Fibroblast of skin of scalp (primary cell): ENCODE measurements at places on chromosomes 7 and 10.

GRCh38 chr10:72659694-72660093, 32.2 kb upstream of the MCU start:
- no peak for DNase-seq

DNA sequence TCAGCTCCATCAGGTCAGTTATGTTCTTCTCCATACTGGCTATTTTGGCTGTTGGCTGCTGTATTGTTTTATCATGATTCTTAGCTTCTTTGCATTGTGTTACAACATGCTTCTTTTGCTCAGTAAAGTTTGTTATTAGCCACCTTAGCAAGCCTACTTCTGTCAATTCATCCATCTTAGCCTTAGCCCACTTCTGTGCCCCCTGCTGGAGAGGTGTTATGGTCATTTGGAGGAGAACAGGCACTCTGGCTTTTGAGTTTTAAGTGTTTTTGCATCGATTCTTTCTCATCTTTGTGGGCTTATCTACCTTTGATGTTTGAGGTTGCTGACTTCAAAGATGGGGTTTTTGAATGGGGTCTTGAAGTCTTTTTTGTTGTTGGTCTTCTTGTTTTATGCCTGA, 204.6 kb upstream of the FOXP2 start:
- DNase-seq = no peak

DNA sequence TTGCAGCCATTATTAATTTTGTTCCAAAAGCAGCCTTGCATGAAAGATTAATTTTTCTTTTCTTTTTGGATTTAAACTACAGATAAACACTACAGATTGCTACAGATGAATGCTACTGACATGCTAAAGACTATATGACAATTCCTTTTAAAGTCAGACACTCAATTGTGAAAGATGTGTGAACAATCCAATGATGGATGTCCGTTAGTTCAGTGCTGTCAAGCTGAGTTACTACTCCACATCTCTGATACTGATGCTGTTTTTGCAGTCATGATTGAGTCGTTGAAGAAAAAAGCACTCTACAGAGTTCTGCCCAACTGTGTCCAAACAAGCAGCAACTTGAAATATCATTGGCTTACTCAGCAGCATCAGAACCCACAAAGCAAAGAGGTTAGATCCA, 146.8 kb downstream of the OTUD1 start:
- no peak for DNase-seq

DNA sequence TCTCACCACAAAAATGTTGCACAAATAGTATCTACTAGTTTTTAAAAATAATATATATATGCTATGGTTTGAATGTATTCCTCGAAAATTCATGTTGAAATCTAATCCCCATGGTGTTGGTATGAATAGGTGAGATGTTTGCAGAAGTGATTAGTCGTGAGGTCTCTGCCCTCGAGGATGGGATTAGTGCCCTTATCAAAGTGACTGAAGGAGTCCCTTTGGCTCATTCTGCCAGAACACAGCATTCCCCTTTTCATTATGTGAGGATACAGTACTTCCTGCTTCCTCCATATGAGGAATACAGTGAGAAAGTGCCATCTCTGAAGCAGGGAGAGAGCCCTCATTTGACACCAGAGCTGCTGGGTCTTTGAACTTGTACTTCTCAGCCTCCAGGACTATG, 777.5 kb upstream of the LRRTM3 start:
- DNase-seq = no peak

GRCh38 chr7:27605283-27605682, 57.4 kb downstream of the HIBADH start:
- DNase-seq = no peak

DNA sequence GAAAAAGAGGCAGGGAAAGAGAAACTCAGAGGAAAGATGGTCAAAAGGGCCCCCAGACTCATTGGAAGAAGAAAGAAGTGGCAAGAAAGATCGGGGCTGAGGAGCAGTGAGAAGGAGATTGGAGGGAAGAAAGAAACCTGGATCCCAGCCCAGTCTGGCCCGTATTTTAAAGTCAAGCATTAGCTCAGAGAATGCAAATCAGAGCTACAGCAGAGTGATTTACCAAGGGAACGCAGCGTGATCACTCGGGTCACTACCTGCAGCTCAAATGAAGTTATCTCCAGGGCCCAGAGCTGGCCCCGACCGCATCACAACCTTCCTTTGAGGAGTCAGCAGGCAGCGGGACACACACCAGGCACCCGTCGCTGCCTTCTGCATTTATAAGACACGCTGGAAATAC, 72.8 kb downstream of the CARD11 start:
- DNase-seq = no peak

DNA sequence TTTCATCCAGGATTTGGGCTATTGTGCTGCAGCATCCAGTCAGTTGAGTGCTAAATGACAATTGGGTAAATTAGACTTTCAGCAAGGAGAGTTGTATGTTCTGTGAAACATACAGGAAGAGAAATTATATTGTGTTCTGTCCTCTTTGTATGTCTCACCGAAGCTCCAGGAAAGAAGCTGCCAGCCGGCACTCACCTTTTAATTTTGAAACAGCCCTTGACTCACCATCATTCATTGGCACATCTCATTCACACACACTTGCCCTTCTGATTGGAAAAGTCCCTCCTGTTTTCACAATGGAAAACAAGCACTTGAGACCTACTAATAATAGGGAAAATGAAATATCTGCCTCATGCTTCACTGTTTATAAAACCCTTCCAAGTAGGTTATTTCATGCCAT, 495.6 kb downstream of the RPS24 start:
- DNase-seq = no peak

- no peak for DNase-seq
Observed at GRCh38 chr7:42753811-42754363, 158.0 kb downstream of the C7orf25 start.

DNA sequence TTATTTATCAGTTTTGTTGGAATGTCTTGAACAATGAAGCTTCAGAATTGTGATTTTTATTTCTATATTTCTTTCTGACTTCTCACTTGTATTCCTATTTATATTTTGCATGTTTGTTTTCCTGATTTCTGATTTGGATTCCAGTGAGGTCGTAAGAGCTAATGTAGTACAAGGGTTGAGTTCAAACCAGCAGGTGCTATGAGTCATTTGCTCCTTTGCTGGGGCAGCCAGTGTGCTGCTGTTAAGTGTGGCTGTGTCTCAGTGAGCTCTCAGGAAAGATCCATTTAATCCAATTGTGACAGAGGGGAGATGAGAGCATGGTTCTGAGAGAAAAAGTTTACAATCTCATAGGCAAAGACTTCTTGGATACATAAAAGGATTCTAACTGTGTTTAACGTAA, 48.6 kb downstream of the MCU start:
- DNase-seq = no peak

DNA sequence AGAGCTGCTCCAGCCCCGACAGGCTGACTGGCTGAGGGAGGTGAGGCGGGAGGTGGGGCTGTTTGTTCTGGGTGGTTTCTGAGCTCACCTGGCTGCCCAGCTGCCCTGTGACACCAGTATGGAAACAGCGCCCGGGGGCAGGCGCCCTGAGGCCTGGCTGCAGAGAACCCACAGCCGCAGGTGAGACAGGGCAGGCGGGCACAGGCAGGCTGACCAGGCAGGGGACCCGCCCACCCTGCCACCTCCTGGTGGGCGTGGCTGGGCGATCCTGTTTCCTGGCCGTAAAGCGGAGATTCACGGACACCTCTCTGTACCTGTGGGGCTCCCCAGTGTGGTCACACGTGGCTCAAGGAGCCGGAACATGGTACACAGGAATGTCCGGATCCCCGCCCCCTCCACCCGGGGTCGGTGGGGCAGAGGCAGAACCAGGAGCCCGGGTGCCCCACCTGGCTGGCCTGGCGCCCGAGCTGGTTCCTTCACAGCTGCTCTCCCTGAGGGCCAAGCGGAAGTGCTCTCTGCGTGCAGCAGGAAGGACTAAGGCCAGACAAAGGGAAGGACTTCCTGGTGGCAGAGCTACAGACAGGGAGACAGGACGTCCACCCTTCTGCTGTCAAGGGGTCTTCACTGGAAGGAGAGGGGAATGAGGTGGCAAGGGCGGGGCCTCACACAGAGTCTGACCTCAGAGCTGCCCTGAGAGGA, 3.9 kb downstream of the MICALL2 start:
- no peak for DNase-seq

GRCh38 chr7:96887426-96887825, 117.9 kb upstream of the DLX6 start:
- peak; percentile 7 for DNase-seq

GRCh38 chr10:33556620-33557019, 222.2 kb upstream of the NRP1 start:
- DNase-seq = no peak

DNA sequence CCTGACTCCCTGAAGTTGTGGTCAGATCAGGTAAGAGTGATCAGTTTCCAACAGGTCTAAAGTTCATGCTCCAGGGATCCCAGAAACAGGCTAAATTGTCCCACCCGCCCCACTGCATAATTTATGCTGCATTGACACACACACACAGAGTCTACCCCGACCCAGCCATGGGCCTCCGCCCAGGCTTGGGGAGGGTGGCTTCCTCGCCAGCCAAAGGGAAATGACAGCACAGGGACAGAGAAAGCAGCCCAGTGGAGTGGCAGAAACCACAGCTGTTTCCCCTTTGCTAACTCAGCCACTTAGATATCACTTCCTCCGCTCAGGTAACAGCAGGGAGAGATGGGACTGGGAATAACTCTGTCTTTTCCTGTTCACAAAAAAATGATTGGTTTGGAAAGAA, 9.4 kb downstream of the SH3PXD2A start:
- no peak for DNase-seq

GRCh38 chr10:100569687-100570481, 34.1 kb downstream of the HIF1AN start:
- DNase-seq = no peak

GRCh38 chr7:135673360-135673706, 11.0 kb downstream of the STMP1 start:
- DNase-seq = peak; percentile 22

GRCh38 chr7:8221567-8221966, 40.4 kb downstream of the ICA1 start:
- DNase-seq = no peak

DNA sequence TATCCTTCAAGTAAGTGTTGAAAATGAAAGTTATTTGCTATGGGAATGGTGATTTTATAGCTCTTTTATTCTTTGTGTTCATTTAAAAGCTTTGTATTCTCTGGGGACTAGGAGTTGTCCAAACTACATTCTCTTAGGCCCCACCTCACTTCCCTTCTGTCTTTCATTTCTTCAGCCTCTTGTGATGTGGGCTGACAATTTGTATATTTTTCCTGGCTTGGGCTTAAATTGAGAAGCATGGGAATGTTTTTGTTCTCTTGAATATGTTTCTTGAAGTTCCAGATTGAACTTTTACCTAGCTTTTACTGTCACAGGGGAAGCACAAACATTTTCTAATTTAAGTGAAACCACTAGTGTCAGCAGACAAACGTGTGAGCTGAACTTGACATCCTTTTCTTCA, 27.9 kb downstream of the BBS9 start:
- peak; percentile 56 for DNase-seq

DNA sequence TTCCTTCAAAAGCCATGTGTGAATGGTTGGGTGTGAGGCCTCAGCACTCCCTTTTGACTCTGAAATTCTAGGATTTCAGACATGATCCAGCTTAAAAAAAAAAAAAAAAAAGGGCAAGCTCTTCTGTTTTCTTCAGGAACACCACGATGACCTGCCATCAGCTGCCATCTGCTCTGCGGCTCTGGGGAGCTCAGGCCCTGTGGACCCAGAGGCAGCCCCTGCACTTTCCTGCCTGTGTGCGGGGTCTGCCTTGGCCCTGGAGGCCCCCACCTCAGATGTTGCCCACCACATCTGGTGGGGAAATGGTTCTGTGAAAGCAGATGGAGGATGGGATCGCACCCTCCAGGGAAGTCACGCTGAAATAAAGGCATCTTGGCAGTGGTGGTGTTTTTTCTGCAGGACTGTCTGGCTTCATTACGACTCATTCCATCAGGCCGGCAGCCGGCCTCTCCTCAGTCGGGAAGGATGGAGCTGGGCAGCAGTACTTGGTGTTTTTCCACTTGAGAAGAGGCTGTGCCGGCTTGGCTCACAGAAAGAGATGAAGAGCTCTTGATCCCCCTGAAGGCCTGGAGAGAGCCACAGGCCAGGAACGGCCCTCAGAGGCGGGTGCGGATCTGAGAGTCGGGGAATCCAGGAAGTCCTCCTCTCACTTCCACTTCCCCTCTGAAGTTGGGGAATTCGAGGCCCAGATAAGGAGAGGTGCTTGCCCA, 66.1 kb upstream of the AQP1 start:
- peak; percentile 54 for DNase-seq

GRCh38 chr7:70432567-70433001, 699.4 kb upstream of the GALNT17 start:
- DNase-seq = no peak

GRCh38 chr10:12835709-12836108, 165.8 kb downstream of the CCDC3 start:
- DNase-seq = peak; percentile 59

- DNase-seq = peak; percentile 54
Observed at GRCh38 chr10:95236068-95236903, 42.2 kb downstream of the ACSM6 start.

- no peak for DNase-seq
Observed at GRCh38 chr7:34664755-34665154, 6.7 kb downstream of the NPSR1 start.

DNA sequence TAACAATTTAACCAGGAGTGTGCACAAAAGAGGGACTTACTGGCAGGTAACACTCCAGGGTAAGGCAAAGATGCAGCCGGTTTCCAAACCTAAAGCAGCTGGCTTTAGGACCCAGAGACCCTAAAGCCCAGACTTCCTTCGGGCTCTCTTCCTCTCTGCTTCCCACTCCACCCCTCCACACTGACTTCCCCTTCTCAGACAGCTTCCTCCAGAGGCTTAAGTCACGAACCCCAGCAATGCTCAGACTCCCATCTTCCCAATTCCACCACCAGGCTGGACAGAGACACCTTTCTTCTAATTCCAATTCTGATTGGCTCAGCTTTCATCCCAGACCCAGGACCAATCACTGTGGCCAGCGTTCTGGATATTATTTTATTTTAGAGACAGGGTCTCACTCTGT, 24.8 kb downstream of the STYXL1 start:
- DNase-seq = no peak

- no peak for DNase-seq
Observed at GRCh38 chr7:46586406-46586805, 665.3 kb upstream of the IGFBP3 start.

- DNase-seq = peak; percentile 97
Observed at GRCh38 chr10:34319197-34319846, 495.8 kb downstream of the PARD3 start.

- DNase-seq = no peak
Observed at GRCh38 chr10:14156104-14156503, 174.6 kb downstream of the FRMD4A start.

DNA sequence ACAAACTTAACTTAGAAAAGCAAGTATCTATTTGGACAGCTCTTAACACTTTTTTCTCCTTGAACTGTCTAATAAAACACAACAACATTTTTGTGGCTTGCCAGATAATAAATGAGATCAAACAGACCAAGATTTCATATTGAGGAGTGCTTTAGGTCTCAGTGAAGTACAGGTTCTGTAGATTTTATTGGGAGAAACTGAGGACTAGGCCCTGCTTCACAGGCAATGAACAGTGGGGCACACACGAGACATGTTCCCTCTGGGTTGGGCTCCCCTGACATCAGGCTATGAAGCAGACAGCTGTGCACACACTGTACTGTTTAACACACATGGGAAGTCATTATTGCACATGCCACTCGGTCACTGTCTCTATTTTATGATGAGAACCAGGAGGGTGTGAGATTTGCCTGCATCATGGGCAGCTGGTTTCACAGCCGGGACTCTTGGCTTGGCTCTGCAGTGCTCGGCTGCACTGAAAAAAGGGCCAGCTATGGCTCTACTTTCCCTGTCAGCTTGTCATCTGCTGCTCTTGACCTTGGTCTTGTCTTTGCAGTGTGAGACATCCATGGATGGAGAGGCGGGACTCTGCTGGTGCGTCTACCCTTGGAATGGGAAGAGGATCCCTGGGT, 4.2 kb downstream of the IGFBP1 start:
- no peak for DNase-seq

- no peak for DNase-seq
Observed at GRCh38 chr7:70577078-70577477, 554.9 kb upstream of the GALNT17 start.
